Neural progenitor cell (in vitro differentiated cells): ENCODE measurements at places on chromosomes 4 and X. TPM values are rescaled to one million over a fixed set of nuclear protein-coding genes. Genes with fewer than 3 reads are reported as not detected.

Gene PPP2R2C
- 2.5 and 3.5 TPM in 2 replicates for total RNA-seq

Gene SSX4B
- total RNA-seq: not detected in 2 replicates

Gene HOPX
- total RNA-seq: 2.6 and 2.8 TPM in 2 replicates

Gene TMSB15A
- total RNA-seq: 561 and 1,054 TPM in 2 replicates

Gene NAT8L
- total RNA-seq: 0.62 and 3.4 TPM in 2 replicates

- no peaks in the 10 kb centered on the region for H3K4me1 ChIP-seq
- no peak overlapping the region for H3K27ac ChIP-seq
- no peak overlapping the region for H3K4me3 ChIP-seq
- H3K27me3 ChIP-seq: no peaks in the 10 kb centered on the region
These were observed 214.2 kb downstream of the GPC3 start for GRCh38 chrX:133771086-133771646.

DNA sequence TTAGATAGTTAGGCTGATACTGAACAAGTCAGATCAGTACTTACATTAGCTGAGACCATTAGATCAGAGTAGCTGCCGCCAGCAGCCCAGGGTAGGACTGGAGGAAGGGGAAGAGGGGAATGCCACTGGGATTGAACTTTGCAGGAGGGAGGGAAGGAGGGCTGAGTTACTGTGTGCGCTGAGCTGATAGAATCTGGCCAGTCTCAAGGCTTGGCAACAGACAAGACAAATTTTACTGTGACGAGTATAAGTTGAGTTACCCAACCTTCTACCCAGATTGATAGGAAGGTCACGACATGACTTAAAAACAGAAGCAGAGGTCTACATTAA is 372.1 kb downstream of the OPHN1 start:
- H3K4me1 ChIP-seq: no peaks in the 10 kb centered on the region
- no peaks in the 10 kb centered on the region for H3K27me3 ChIP-seq
- H3K36me3 ChIP-seq: no peaks in the 10 kb centered on the region
- H3K4me3 ChIP-seq: no peak overlapping the region
- no peak for DNase-seq

GRCh38 chr4:79611026-79611425 is 203.0 kb upstream of the GK2 start:
- no peak overlapping the region for H3K4me3 ChIP-seq
- no peak overlapping the region for H3K27ac ChIP-seq
- no peaks in the 10 kb centered on the region for H3K36me3 ChIP-seq
- H3K27me3 ChIP-seq: no peaks in the 10 kb centered on the region
- peaks cover 14% of the 10 kb centered on the region for H3K4me1 ChIP-seq

DNA sequence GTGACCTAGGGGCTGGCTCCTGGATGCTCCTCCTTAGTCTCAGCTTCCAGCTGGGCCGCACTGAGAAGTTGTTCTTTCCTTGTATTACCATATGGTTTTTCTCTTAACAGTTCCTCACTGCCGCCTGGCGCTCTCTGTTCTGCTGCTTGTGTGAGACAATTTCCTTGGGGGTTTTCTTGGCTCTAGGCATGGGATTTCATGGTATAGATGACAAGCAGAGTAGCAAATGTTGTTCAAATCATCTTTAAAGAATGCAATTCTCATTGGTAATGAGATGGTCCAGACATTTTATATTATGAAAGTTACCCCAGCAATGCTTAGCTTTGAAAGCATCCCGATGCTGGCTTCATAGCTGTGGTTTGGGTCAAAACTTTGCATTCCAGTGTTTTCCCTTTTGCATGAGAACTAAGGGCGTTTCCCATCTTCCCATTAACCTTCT is 37.6 kb downstream of the SEPTIN11 start:
- H3K27ac ChIP-seq: no peak overlapping the region
- H3K4me1 ChIP-seq: peaks cover 28% of the 10 kb centered on the region
- DNase-seq: no peak
- H3K4me3 ChIP-seq: no peak overlapping the region
- no peaks in the 10 kb centered on the region for H3K27me3 ChIP-seq

DNA sequence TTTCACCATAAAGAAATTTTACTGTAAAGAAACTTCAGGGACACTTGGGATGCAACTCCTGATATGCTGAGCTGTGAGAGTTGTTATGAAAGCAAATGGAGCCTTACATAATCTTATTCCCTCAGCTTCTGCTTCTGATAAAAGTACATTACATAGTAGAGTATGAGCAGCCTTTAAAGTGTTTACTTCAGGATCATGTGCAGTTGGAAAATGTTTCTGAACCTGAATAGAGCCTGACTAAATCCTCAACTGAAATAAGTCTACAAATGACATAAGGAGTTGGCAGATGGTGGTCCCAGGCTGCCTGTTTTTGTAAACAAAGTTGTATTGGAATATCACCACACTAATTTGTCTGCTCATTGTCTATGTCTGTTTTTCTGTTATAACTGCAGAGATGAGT is 19.3 kb downstream of the RASSF6 start:
- H3K27me3 ChIP-seq: no peaks in the 10 kb centered on the region
- H3K27ac ChIP-seq: no peak overlapping the region
- no peaks in the 10 kb centered on the region for H3K36me3 ChIP-seq
- DNase-seq: no peak
- H3K4me1 ChIP-seq: peaks cover 5% of the 10 kb centered on the region
- no peak overlapping the region for H3K4me3 ChIP-seq

DNA sequence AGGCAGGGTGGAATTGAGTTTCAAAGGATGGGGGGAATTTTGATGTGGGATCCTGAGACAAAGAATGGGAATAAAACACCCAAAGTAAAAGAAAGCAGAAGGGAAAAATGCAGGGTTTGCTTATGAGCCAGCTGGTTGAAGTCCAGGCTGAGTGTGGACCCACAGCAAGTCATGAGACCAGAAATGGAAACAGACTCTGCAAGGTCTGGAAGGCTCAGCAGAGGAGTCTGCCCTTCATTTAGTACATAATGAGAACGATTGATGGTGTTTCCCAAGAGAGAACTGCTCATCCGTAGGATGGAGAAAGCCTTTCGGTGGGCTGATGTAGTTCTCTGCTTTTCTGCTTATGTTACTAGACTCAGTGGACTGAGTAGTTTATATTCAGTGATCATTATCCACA is 259.1 kb downstream of the C4orf33 start:
- no peaks in the 10 kb centered on the region for H3K27me3 ChIP-seq
- H3K4me3 ChIP-seq: no peak overlapping the region
- no peak overlapping the region for H3K27ac ChIP-seq
- no peak for DNase-seq

- no peaks in the 10 kb centered on the region for H3K36me3 ChIP-seq
- no peaks in the 10 kb centered on the region for H3K27me3 ChIP-seq
- DNase-seq: peak; percentile 72
- H3K4me1 ChIP-seq: peaks cover 23% of the 10 kb centered on the region
- no peak overlapping the region for H3K27ac ChIP-seq
- H3K4me3 ChIP-seq: no peak overlapping the region
These were observed 5.1 kb downstream of the FBXL5 start for GRCh38 chr4:15649914-15650545.

GRCh38 chr4:53380221-53380620 is 2.8 kb downstream of the FIP1L1 start:
- no peak for DNase-seq
- H3K27me3 ChIP-seq: peaks cover under 1% of the 10 kb centered on the region
- H3K4me1 ChIP-seq: peaks cover 12% of the 10 kb centered on the region
- H3K27ac ChIP-seq: no peak overlapping the region
